ENCODE measurements at places on chromosomes 12 and 14.

GRCh38 chr14:73364559-73364958, 93.8 kb downstream of the NUMB start:
- no peak for DNase-seq

DNA sequence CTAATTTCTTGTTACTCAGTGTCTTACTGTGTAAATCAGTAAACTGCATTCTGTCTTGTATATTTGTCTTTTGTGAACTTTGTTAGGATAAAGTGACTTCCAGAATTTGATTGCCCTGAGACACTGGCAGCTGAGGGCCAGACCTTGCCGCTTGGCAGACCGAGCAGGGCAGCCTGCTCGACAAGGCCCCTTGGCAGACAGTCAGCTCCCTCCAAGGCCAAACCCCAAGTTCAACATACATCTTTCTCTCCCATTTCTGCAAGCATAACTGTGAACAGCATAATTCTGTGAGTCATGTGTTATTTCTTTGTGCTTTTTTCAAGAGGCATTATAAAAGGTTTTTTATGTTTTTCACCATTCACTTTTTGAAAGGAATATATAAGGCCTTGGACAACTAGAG, 39.2 kb upstream of the BMAL2 start:
- no peak for DNase-seq

DNA sequence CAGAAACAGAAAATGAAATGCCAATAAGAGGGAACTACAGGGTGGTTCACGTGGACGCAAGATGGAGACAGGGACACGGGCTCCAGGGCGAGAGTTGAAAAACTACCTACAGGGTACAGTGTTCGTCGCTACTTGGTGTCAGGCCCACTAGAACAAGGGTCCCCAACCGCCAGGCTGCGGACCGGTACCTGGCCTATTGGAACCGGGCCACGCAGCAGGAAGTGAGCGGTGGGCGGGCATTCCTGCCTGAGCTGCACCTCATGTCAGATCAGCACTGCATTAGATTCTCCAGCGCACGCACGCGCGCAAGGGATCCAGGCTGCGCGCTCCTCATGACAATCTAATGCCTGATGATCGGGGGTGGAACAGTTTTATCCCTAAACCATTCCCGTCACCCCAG, 14.8 kb downstream of the INF2 start:
- DNase-seq, result no peak

- peak; percentile 23 for DNase-seq
Observed at GRCh38 chr14:92646952-92647796, 101.3 kb downstream of the LGMN start.

DNA sequence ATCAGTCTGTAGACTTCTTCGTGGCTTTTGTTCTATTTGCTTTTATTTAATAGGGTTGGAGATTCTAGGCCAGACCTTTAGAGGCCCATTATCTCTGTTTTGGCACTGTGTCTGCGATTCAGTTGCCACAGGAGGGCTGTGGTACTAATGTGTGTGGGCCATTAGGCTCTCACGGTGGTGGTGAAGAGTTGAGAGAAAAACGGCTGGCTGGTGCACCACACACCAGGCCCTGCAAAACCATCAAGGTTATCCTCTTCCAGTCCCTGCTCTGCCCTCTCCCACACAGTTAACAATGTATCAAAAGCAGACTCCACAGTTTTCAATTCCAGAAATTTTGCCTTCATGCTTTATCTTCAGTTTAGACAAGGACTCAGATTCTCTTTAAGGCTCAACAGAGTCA, 97.7 kb downstream of the MYF5 start:
- no peak for DNase-seq

DNA sequence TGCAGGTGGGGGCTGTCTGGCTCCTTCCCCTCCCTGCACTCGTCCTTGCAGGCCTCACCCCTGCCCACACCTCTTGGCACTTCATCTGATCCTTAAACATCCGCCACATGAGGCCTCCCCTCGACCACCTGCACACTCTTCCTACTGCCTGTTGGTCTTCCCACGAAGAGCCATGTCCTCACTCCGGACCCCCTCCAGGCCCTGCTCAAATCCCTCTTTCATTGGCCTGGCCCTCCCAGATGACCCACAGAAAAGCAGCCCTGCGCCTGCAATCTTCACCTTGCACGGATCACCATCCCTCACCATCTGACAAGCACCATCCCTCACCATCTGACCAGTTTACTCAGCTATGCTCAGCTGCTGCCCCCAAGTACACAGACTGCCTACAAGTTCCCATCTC, 193.6 kb downstream of the BCL11B start:
- no peak for DNase-seq

DNA sequence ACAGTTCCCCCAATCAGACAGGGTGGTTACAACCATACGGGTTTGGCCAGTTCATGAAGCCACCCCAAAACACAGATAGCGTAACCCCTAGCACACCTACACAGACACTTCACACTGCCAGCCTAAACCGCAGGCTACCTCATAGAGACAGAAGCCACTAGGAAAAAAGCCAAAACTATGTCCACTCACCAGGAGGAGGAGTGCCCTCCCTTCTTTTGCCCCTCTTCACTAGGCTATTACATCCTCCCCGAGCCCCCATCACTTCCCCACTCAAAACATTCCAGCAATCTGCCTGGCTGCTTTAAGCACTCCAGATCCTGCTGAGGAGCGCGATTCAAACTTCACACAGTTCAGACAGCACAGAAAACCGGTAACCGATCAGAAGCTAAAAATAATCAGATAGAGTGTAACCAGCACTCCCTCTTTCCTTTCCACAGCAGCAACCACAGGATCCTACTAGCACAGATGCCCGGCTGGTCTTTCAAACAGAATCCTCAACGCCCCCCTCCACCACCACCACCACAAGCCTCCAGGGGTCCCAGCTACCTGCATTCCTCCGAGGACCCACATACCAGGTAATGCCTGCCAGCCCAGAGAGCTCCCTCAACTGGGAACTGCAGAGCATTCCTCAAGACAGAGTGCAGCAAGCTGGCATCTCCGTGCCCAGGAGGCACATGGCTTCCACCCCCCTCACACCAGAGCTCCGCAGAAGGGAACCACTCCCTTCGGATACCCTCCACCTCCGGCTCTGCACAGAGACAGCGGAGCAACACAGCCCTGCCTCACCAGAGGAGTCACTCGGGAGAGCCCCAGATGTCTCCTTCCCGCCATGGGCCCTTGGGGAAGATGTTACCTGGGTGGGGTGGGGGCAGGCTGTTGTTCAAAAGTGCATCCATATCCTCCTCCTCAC, 1.5 kb downstream of the CHD4 start:
- DNase-seq, result no peak

DNA sequence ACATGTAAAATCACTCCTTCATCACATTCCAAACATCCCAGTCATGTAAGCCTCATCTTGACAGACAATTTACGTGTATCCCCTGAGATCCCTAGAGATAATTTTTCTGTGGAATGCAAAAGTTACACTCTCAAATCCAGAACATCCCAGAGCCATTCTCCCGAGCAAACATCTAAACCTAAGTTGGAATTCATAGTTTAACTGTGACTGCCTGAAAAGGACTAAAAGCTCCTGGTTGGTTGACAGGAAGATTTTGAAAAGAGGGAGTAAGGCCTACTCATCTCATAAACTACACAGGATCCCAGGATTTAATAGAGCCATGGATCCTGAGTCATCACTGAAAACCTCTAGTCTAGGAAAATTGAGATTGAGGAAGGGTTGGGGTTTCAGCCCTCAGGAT, 123.6 kb downstream of the SCN8A start:
- DNase-seq, result no peak

DNA sequence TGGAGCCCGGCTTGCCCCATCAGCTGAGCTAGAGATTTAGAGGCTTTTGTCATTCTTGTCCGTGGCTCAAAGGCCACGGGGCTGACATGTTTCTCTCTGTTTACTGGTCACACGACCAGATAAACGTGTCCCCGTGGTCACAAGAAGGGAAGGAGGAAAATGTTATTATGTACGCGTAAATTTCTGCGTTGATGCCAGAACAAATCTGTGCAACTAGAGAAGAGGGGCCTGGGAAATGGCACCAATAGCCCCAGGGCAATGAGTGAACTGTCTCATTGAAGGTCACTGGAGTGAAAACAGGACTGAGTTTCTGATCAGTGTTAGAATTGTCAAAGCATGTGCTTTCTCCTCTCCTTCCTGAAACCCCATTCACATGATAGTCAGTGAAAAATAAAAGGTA, 25.3 kb downstream of the OAS2 start:
- DNase-seq, result no peak

DNA sequence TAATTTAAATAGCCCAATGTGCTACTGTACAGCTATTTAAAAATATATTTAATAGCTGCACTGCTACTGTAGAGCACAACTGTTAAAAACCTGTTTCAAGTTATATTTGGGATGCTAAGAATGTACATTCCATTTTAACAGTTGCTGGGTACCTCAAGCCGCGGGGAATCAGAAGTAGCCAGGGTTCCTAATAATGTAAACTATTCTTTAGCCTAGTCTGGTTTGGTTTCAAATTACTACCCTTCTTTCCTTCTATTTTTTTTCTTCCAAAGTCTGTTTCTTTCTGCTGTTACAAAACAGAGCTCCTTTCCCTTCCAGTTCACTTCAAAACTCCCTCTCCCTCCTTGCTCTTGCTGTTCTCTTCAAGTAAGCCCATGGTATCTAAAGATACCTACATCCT, 21.3 kb downstream of the SCAF11 start:
- DNase-seq, result no peak

DNA sequence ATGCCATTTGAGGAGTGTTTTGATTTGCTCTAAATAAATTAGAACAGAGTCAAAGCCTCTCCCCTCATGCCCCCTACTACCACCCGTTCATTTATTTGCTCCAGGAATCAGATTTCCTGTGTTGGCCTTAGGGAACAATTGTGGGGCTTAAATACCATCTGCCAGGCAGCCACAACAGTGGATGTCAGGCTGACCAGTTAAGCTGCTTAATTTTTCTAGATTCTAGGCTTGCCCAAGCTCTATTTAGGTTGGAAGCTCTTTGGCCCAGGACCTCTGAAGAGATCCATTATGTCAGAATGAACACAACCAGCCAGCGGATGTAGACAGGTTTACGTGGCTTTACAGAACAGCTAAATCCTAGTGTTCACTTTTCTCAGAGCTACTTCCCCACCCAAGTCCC, 1.0 kb upstream of the TIMELESS start:
- no peak for DNase-seq

DNA sequence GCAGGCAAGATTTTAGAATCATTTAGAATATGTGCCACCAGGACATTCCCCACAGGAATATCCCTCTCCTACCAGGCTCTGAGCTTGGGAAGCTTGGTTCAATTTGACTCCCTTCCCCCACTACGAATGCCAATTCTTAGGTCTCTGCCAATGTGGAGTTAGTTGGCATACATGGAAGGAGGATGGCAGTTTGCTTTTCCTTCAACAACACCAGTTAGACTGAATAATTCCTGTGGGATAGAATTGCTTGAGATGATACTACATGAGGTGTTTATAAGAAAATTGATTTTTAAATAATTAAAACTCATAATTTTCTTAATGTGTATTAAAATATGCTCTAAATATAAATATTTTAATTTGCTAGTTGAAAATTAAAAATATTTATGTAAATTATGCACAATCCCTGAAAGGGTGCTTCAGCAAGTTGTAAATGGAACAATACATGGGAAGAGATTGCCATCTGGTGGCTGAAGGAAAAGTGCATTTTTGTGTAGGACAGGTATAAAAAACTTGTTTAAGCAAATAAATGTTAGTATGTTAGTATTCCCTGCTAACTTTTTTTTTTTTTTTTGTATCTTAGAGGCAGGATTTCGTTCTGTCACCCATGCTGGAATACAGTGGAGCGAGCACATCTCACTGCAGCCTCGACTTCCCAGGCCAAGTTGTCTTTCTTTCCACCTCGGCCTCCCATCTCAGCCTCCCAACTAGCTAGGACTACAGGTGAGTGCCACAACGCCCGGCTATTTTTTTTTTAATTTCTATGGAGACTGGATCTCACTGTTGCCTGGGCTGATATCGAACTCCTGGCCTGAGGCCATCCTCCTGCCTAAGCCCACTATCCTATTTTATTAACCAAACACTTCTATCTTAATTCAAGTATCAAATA, 25.8 kb upstream of the STRAP start:
- DNase-seq, result no peak

- DNase-seq, result peak; percentile 21
Observed at GRCh38 chr12:5078423-5078822, 34.7 kb downstream of the KCNA5 start.

GRCh38 chr14:85415015-85415712, 114.8 kb upstream of the FLRT2 start:
- peak; percentile 91 for DNase-seq

GRCh38 chr14:105422695-105423487, 3.3 kb downstream of the MTA1 start:
- DNase-seq, result no peak

DNA sequence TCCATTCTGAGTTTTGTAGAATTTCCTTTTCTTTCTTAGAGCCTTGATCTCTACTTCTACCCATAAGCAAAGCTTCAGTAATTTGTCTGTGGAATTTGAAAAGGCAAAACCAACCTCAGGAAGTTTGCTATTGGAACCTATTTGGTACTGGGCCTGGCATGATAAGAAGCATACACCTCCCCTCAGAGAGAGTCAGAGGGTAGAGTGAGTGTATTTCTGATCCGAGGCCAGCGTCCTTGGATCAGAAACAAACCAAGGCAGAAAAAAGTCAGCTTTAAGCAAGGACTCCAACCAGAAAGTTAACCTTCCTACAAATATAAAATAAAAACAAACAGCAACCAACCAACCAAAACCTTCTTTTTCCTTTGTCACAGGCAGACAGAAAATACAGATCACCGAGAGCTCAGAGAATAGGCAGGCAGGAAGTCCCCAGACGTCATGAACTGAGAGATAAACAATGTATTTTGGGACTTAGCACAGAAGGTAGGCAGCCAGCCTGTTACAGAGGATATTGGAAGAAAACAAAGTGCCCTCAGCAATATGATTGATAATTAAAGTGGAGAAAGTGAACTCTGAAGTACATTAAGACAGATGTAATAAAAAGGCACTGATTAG, 141.5 kb downstream of the NEDD1 start:
- DNase-seq, result no peak

GRCh38 chr12:100445081-100445481, 28.6 kb upstream of the NR1H4 start:
- DNase-seq, result no peak

- DNase-seq, result no peak
Observed at GRCh38 chr14:70921669-70922068, 14.4 kb downstream of the PCNX1 start.

DNA sequence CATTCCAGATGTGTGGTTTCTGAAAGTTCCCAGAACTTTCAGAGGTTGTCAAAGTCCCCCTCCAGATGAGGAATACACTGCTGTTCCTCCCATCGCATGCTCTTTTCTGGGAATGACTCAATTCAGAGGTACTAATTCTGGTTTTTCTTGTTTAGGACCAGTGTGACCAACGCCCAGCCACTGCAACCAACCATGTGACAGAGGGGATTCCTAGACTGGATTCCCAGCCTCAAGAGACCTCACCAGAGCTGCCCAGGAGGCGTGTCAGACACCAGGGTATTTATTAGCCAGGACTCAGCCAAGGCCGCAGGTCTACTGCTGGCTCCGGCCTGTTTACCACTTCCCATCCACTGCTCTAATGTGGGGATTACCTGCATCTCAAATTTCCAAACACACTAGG, 24.2 kb downstream of the TRAFD1 start:
- DNase-seq, result no peak

Data from urinary bladder (tissue), 4 donors.